ENCODE measurements at places on chromosomes 13 and 19.

- no peak for DNase-seq
These were observed 311.4 kb upstream of the ATXN8OS start for GRCh38 chr13:69796256-69796655.

DNA sequence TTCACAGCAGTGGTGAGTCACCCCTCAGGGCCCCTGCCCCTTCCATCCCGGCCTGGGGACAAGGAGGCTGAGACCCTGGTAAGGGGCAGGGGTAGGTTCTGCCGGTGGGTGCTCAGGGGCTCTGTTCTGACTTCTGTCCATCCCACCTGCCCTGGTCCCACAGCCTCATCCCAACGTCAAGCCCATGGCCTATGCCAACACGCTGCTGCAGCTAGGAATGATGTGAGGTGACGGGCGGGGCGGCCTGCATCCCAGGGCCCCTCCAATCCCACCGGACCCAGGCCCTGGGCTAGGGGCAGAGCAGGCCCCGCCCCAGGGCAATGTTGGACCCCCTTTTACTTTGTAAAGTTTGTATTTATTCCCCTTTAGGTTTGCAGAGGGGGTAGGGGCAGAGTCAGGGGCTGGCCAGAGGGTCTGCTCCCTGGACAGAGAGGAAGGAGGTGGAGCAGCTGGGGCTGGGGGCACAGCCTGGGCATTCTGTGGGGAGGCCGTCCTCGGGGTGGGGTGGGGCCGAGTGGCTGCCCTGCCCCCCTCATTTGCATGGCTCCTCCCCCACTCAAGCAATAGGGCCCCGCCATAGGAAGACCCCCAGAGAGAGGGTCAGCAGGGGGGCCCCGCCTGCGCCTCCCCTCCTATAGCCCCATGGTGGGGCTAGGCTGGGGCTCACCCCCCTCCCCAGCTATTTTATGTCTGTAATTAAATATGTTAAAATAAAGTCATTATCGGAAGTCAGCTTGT, 23.1 kb downstream of the CCDC8 start:
- no peak for DNase-seq

DNA sequence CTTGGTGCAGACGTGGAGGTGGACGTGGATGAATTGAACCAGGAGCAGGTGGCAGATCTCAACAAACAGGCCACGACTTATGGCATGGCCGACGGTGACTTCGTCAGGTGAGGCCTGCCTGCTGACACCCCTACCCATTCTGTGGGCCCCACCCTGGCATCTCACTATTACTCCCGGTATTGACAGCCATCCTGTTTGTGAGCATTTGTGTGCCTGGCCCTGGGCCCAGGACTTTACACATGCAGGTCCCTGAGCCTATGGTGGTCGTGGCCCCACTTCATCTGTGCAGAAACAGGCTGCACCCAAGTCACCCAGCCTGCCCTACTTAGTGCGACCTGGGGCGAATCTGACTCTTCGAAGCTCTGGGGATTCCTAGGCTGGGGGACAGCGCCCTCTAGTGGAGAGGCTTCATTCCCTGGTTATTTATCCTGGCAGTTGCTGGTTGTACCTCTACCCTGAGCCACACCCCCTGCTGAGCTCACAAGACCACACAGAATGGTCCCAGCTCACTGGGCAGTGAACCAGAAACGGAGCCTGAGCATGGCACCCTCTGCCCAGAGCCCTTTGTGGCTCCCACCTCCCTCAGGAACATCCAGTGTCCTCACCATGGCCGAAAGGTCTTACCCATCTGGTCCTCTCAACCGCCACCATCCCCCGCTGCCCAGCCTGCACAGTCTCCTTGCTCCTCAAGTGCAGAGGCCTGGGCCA, 16.9 kb downstream of the ZNF296 start:
- peak; percentile 81 for DNase-seq

GRCh38 chr19:38216785-38217641, 7.0 kb downstream of the DPF1 start:
- DNase-seq, result no peak

DNA sequence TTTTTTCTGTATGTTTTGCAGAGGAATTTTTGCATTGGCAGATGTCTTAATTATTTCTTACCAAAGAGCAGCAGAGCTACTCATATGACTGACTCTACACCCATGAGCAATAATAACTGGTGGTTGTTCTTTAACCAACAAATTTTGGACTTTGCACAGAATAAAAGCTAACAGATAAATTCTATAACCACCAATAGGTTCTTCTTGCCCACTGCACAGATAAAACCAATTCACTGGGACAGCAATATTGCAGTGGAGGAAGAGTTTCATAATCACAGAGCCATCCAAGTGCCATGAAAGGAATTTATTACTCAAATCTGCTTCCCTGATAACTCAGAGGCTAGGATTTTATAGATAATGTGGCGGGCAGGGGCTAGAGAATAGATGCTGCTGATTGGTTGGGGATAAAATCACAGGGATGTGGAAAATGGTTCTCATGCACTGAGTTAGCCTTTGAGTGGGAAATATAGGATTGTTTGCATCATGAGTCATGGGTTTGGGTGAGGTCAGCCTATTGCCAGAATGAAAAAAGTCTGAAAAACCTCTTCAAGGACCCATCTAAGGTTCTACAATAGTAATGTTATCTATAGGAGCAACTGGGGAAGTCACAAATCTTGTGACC, 104.3 kb upstream of the PCDH17 start:
- DNase-seq, result no peak

DNA sequence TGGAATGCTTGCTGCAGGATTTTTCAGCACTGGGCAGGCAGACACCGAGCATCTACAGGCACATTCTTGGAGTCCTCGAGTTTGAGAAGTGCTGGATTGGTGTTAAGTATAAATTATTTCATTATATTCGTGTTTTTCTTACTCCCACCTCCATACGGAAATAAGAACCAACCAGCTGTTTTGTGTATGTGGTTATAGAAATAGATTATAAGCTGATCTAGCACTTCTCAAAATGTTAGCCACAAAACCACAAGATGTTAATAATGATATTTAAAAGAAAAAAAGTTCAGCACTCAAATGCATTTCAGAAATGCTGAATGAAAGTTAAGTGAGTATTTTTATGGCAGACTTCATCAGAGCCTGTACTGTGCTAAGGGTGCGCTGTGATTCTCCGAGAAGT, 24.0 kb upstream of the TEX29 start:
- DNase-seq, result no peak

DNA sequence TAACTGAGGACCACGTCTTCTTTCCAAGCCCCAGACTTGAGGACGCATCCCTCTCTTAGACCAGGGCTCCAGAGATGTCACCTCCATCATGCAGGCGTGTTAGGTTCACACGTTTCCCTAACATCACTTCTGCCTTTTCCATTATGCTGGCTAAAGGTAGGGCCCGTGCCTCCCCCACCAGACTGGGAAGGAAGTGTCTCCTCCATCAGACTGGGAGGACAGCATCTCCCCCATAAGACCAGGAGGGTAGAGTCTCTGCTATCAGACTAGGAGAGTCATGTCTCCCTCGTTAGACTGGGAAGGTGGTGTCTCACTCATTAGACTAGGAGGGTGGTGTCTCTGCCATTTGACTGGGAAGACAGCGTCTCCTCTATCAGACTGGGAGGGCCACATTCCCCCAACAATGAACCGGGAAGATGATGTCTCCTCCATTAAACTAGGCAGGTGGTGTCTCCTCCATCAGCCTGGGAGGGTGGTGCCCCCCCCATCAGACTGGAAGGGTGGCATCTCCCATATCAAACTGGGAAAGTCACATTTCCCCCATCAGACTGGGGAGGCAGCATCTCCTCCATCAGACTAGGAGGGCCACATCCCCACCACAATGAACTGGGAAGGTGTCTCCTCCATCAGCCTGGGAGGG, 18.1 kb upstream of the SPC24 start:
- DNase-seq, result no peak

- DNase-seq, result peak; percentile 50
These were observed 48.5 kb downstream of the GAS6 start for GRCh38 chr13:113815151-113816058.

GRCh38 chr13:60162096-60162495, 1.6 kb downstream of the DIAPH3 start:
- no peak for DNase-seq
